ENCODE measurements at places on chromosomes 13 and 19.

GRCh38 chr13:91347996-91348905, 764 bp downstream of the MIR17HG start:
- DNase-seq = no peak

DNA sequence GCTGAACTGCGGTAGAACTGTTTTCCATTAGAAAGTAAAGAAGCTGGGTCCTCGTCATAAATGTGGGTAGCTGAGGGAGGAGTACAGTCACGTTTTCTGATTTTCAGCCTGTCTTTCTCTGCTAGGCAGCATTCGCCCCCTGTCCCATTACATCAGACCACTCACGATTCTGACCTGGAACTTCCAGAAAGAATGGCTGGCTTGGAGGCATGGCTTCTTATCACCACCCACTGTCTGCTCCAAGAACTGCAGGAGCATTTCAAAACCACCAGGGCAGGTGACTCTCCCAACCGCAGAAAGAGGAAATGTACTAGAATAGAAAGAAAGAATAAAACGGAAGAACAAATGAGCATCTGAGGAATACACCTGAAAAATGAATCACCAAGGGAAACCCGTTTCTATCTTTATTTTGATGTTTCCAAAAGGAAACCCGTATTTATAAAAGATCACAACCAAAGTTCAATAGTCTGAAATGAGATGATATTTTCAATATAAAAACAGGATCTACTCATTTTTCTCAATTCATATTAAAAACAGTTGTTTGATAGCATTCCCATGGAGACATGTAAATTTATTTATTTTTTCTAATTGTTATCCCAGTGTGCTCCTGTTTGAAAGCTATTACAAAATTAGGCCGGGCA, 22.1 kb upstream of the POMP start:
- no peak for DNase-seq

DNA sequence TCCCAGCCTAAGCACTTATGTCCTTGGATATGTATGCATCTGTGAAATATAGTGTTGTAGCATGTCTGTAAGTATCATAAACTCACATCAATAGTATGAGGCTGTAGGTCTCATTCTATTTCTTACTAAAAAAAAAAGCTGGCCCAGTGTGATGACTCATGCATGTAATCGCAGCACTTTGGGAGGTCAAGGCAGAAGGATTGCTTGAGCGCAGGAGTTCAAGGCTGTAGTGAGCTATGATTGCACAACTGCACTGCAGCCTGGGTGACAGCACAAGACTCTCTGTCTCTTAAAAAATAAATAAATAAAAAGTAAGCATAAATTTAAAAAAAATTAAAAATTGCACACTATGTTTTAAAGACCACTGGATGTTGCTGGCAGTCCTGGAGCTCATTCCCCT, 79.1 kb upstream of the SPATA13 start:
- DNase-seq = no peak

DNA sequence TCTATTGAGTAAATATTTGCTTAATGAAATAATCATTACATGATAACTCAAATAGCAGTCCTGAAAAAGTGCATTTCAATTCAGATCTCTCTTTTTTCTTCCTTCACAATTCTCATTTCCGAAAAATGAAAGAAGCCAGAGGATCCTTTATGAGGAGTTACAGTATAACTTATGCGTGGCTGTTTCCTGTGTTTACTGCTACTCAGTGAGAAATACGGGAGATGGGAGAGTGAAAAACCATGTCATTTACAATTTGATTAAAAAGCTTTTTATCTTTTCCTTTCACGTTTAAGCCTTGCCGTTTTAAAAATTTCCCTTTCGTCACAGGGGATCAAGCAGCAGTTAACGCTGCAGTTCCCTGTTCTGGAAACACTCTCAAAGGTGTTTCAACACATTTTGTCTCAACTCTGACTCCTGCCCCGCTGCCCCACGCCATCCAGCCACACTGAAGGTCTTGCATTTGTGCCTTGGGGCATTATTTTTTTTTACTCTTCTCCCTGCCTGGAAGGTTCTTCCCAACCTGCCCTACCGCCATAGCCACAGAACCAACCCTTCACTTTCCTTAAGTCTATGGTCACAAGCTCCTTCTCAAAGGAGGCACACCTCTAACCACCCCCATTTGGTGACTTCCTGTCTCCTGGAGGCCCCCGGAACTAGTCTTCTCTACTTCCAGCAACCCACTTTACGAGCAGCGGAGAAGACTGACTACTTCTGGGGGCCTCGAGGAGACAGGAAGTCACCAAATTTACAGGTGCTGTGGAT, 17.0 kb downstream of the KL start:
- no peak for DNase-seq

DNA sequence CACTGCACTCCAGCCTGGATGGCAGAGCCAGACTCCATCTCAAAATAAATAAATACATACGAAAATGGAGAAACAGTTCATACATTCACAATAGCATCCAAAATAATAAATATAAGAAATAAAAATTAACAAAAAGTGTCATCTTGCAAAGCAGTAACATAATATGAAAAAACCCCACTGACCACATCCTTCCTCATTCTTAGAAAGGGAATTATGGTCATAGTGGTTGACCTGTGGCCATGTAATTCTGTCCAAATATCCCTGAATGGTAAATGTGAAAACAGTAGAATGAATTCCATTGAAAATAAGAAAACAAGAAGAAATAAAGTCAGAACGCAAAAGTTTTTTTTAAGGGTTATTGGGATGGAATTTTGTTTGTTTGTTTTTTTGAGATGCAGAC, 7.0 kb upstream of the CDC42EP5 start:
- no peak for DNase-seq

- DNase-seq = no peak
Measured at GRCh38 chr13:29801737-29802305, 48.6 kb downstream of the UBL3 start.

- no peak for DNase-seq
Measured at GRCh38 chr13:44583137-44583536, 7.0 kb upstream of the TSC22D1 start.

GRCh38 chr19:40453151-40453735, 9.1 kb upstream of the SERTAD3 start:
- no peak for DNase-seq

- DNase-seq = no peak
Measured at GRCh38 chr19:17370026-17370587, 7.0 kb downstream of the PLVAP start.

DNA sequence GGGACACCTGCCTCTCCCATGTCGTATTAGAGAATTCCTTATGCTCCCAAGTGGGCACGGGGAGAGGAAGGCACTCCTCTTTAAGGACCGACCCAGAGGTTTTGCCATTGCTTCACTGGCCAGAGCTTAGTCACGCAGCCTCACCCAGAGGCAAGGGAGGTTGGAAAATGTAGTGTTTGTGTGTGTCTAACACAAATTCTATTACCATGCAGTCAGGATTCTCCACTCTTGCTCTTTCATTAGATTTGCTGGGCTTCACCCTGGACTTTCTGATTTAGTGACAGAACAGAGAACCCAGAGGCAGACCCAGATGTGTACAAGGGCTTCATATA, 14.6 kb upstream of the NCCRP1 start:
- DNase-seq = no peak

DNA sequence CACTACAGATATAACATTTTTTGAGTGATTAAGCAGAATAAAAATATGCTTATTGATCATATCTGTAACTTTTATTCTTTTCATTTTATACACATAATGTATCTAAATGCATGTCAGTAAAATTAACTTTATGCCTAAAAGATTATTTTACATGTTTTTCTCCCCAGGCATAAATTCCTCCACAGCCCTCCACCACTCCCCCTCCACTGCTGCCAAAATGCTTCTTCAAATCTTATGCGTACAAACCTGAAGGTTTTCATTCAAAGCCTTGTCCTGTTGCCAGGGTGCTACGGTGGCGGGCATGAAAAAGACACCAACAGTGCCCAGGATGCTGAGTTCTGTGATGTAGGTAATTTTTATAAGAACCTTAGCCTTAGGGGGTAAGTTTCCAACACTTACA, 52.9 kb downstream of the PARP4 start:
- no peak for DNase-seq

DNA sequence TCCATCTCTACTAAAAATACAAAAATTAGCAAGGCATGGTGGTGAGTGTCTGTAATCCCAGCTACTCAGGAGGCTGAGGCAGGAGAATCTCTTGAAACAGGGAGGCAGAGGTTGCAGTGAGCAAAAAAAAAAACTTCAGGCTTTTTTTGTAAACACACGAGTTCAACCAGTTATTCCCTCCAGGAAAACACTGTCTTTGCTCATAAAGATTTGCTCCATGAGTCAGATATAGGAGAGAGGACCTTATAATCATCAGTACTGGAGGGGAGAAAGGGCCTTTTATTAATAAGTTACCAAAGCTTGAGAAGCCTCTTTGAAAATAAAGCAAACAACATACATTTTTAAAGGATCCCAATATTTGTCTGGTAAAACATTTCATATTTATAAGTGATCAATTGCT, 110.7 kb downstream of the EFNB2 start:
- DNase-seq = no peak

GRCh38 chr13:62920159-62920558, 1504.5 kb upstream of the PCDH20 start:
- no peak for DNase-seq

DNA sequence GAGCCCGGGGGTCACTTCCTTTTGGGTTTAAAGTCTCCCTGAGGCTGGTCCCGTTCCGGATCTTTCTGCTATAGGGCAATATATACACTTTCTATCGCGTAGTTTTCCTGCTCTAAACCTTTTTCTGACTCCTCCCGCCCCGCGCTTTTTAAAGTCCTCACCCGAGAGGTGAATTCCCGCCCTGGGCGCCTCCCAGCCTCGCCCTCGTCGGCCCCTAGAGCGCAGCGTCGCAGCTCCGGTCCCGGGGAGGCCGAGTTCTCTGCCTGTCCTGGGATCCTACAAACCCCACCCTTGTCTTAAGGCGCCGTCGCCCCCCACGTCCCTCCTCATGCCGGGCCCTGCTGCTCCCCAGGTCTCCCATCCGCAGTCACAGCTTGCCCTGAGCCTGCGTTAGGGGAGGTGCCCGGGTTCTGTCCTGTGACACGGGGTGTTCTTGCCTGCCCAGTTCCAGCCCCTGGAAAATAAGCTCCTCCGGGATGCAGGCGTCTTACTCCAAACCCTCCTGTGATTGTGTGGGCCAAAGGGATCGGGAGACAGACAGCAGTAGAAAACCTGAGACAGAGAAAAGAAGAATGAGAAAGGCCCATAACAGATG, 491 bp downstream of the ZNF525 start:
- DNase-seq = no peak
